Dermis blood vessel endothelial cell (primary cell): ENCODE measurements at places on chromosomes 3 and 15. TPM values are rescaled to one million over a fixed set of nuclear protein-coding genes. Genes with fewer than 3 reads are reported as not detected.

The GRAMD2A gene
- 0.14 and 0.17 TPM in 2 replicates for total RNA-seq

The SOX14 gene
- not detected in 2 replicates for total RNA-seq

The TTLL3 gene
- total RNA-seq = 9.3 and 20.3 TPM in 2 replicates

The CATSPER2 gene
- 0.17 and 0.33 TPM in 2 replicates for total RNA-seq
